ENCODE measurements at places on chromosomes 4 and X. TPM values are rescaled to one million over a fixed set of nuclear protein-coding genes. Genes with fewer than 3 reads are reported as not detected.
A peak's percentile ranks its signal among the peaks of the same experiment; 100 is the strongest.

Gene ADGRA3
- total RNA-seq: 75.3 TPM

Gene ARHGAP6
- 0.59 TPM for total RNA-seq

DNA sequence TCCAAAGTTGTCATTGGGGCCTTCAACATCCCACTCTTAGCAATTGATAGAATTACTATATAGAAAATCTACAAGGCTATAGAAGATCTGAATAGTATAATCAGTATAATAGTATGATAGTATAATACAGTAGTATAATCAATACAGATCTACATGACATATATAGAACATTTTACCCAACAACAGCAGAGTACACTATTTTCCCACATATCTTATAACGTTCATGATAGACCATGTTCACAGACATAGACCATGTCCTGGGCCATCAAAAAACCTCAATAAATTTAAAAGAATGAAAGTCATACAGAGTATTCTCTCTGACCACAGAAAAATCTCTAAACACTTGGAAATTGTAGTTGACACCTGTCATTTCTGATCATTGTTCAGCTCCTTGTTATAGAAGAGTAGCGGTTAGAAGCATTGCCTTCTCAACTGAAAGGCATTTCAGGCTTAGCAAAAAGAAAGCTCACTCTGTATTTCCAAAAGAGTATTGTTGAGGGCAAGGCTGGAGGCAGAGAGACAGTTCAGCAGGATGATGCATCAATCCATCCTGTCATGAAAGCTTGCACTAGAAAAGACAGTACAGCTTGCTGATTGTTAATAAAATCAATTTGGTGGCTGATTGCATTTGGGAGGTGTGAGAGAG is 38.8 kb upstream of the ARMCX5 start:
- no peak for DNase-seq

Gene GAGE12H
- total RNA-seq: not detected

- no peak for DNase-seq
These were observed 17.8 kb downstream of the SCFD2 start for GRCh38 chr4:53348046-53348445.

Gene CDKL2
- 1.8 TPM for total RNA-seq

DNA sequence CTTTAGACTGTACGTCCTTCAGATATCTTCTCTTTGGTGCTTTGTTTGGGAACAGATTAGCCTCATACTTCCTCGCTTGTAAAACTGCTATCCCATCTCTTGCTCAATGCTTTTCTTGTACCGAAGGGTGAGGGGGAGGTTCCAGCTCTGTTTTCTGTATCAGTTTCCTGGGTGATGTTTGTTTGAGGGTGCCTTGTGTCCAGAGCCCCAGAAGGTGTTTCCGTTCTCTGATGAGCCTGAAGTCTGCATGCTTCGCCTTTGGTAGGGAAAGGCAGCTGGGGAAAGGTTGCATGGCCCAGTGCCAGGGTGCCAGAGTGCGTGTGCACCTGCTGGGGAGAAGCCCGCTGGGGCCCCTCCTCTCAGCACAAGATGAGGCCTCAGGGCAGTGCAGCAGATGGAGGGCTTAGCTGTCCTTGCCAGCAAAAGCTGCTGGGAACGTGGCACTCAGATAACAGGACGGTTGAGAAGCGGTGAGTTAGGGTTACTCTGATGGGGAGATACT is 73.7 kb downstream of the TBL1X start:
- DNase-seq: no peak

- DNase-seq: no peak
These were observed 14.0 kb upstream of the FGF5 start for GRCh38 chr4:80252427-80252826.

Gene ENPEP
- total RNA-seq: 0.74 TPM

Gene RTL3
- total RNA-seq: not detected

Gene TLR7
- total RNA-seq: not detected

DNA sequence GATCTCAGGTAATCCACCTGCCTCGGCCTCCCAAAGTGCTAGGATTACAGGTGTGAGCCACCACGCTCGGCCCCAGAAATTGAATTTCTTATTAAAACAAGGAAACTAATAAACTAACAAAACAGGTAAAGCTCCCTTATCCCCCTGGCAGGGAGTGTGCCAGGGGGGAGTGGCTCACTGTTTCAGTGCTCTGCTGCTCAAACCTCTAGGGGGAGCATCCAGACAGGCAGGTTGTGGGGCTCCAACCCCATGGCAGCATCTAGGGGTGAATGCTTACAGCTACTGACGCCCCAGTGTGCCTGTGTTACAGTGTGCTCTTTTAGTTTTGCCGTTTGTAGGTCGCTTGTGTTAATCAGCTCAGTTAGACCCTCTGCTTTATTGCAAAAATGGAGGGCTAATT is 605.0 kb downstream of the GABRG1 start:
- peak; percentile 31 for DNase-seq

Gene TRIML1
- total RNA-seq: not detected

Gene MUC7
- total RNA-seq: not detected

Gene SLITRK2
- total RNA-seq: 0.04 TPM

DNA sequence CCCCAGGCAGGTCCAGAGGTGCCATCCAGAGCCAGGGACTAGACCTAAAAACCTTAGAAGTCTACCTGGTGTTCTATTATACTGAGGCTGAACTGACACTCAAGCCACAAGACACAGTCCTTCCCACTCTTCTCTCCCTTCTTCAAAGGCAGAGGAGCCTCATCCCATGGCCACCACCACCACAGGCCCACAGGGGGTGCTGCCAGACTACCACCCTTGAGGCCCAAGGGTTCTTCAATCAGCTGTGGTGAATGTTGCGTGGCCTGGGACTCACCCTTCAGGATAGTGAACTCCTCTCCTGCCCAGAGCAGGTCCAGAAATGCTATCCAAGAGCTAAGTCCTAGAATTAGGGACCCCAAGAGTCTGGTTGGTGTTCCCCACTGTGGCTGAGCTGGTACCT is 17.5 kb upstream of the RFC1 start:
- no peak for DNase-seq

Gene HHIP
- 2.5 TPM for total RNA-seq

GRCh38 chrX:97328853-97329390 is 445.2 kb downstream of the RPA4 start:
- no peak for DNase-seq

Gene CCKAR
- total RNA-seq: not detected

GRCh38 chrX:110222497-110223257 is 95.2 kb downstream of the AMMECR1 start:
- no peak for DNase-seq

DNA sequence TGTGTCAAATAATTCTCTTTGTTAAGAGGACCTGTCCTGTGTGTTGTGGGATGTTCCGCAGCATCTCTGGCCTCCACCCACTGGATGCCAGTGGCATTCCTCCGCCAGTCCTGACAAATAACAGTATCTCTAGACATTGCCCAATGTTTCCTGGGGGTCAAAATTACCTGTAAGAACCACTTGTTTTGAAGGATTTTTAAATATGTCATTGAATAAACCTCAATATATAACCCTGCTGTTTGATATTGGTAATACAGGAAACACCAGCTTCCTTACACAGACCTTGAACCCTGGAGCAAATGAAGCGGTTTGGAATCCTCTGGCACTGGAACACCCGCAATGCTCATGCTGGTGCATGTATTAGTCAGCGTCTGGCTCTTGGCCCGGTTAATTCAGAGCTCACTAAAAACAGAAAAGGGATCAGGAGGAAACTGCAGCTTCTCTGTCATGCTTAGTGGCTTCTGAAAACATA is 101.3 kb downstream of the TBL1X start:
- no peak for DNase-seq

DNA sequence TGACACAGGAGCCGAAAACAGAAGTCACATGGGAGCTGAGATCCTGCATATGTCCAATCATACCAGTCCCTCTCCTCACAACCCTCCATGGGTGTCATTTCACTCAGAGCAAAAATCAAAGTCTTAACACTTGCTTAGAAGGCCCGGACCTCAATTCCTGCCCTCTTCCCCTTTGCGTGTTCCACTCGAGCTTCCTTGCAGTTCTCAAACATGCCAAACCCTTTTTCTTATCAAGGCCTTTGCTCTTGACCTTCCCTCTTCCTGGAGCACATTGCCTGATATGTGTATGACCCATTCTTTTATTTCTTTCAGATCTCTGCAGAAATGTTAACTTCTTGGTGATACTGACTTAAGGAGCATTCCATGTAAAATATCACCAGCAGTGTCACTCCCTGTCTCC is 87.0 kb upstream of the USP38 start:
- DNase-seq: no peak

Gene ANXA10
- total RNA-seq: not detected

Gene COMMD8
- 8.4 TPM for total RNA-seq

- no peak for DNase-seq
These were observed 122.1 kb upstream of the MAGEC2 start for GRCh38 chrX:142327182-142327581.

DNA sequence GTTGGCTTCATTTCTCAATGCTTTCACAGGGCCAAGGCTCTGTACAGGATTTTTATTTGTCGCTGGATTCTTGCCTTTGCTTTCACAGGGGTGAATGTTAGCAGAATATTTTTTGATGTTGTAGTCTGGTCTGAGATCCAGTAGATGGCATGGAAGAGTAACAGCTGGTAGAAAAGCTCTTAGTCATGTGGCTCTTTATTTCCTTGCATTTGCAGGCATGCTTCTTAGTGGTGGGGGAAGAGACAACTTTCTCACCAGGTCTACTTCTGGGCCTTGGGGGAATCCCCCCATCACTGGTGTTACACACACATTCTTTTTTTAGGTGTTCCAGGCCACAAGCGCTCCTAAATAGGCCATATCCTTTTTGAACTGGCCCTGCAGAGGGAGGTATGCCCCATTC is 58.2 kb upstream of the DKK2 start:
- peak; percentile 41 for DNase-seq

- peak; percentile 95 for DNase-seq
These were observed 964 bp upstream of the HMGB2 start for GRCh38 chr4:173334891-173335752.

Gene AREG
- total RNA-seq: not detected
